ENCODE measurements at places on chromosomes 5 and 9.

DNA sequence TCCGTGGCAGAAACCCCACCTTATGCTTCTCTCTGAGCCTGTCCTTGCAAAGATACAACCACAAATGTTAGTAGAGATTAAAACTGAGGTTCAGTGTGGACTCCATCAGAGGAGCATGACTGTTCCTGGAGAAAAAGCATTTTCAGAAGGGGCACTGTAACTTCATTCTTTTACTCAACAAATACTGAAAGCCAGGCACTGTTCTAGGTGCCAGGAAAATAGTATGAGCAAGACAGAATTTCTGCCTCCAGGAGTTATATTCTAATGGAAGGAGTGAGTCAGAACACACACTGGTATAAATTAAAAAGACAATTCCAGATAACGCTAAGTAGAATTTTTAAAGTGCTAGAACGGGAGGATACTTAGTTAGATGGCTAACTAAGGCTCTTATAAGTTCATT, 251.4 kb upstream of the GAS1 start:
- DNase-seq = no peak

DNA sequence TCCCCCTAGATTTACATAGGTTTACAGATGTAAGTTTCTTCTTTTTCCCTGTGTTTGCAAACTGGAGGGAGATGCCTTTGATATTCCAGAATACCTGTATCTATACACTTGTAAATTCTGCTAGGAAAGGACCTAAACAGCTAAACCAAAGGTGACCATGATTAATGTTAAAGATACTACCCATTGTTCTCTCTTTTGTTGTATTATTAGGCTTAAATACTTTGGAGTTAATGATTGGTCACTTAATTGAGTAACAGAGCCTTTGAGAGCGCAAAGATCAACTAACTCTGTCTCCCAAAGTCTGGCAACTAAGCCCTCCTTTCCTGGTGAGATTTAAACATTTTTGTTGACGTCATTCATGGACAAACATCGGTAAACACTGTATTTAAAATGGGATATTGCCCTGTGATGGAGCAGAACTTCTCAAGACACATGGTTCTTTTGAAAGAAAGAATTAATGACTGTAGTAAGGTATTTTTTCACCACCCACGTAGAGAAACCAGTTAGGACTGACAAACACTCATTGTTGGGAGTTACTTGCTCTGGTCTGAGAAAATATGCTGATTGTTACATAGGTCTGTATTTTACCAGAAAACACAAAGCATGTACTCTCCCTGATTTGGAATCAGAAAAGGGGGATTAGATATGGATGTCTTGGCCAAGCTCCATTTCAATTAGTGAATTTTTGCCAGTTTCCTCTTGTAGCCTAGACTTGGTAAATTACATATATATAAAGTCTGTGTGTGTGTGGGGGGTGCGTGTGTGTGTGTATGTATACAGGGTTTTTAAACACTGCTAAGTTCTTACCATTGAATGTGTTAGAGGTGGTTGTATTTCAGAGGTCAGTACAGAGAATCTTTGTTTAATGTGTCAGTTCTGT, 4.6 kb downstream of the VCAN start:
- DNase-seq = no peak

DNA sequence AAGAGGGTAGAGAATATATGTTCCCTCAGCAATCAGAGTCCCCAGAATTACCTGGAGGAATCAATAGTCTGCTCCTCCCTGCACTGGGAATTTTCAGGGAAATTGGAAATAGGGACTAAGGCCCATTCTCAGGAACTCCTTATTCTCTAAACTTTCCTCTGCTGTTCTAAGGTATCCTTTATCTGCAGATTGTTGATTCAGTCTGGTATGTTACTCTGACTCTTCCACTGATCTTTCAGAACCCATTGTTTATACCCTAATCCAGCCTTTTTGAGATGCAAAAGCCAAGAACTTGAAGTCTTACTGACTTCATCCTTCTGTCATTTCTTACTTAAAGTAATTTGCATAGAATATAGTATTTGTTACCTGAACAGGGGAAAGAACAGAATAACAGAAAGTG, 143.5 kb upstream of the PPP1R2B start:
- no peak for DNase-seq

- no peak for DNase-seq
These were observed 698 bp upstream of the SEC24A start for GRCh38 chr5:134647750-134648424.

DNA sequence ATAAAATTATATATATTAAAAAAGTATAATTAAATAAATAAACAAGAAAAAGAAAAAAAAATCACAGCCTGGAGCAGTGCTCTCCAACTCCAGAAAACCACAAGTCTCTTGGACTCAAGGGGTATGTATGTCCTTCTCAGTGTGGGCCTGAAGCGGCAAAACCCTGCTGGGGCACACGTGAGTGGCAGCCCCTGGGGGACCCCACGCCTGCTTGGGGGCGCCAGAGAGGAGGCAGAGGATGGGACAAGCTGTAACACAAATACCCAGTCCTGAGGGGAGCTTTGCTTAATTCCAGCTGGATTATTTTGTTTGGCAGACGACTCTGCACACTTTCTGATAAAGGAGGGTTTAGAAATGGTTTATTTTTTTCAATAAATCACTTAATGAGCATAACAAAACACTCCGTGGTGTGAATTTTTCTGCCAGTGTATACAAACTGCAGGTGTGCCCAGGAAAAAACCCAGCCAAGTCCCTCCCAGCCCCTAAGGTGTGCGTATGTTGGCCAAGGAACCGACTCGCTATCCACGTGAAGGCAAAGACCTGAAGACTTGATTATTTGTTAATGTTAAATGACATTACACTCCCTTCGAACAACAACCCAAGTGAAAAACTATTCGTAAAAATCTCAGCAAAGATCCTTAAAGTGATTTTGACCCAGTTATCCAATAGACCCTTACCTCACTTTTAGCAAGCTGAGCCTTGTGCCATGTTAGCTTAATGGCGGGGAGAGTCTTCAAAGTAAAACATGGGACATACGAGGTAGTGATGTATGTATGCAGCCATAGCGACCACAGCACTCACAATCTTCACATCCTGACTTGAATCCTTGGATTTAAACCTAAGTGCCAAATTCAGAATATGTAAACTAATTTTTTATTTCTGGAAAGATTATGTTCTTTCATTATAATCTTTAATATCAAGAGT, 32.9 kb downstream of the ANKH start:
- DNase-seq = no peak

DNA sequence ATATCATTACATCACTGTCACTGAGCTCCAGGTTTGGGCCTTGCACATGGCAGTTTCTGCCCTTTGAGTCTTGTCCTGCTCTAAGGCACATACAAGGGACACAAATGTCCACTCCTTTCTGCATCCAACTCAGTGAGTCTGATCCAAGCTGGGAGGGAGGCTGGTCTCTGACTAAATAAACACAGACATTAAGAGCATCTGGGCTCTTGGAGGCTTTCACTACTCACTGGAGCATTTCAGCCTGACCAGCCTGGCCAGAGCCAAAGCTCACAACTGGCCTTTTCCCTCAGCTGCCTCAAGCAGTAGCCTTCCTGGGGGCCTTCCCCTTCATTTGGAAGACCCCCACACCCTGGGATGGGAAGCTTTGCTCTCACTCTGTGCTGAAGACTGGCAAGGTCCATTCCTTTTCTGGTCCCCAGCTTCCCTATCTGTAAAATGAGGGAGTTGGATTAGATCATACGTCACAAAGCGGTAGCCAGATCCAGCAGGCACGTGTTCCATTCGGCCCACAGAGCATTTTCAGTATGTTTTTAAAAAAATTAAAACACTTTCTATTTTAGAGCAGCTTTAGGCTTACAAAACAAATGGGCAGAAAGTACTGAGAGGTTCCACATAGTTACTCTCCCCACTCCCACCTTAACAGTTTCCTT, 58.6 kb upstream of the XPA start:
- DNase-seq = no peak

GRCh38 chr9:124286292-124286931, 28.7 kb downstream of the NEK6 start:
- no peak for DNase-seq

DNA sequence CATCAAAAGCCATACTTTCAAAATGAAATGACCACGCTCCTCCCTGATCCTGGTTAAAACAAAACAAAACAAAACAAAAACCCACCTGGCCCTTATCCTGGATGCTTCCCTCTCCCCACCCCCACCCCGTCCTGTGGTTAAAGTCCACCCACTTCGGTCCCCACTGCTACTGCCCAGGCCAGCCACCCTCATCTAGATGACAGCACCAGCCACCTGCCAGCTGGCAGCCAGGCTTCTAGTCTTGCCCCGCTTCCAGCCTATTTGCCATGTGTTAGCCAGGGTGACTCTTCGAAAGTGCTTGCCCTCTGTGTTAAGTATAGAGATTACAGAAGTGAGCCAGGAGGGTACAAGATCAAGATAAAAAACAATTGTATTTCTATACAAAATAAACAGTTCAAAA, 27.5 kb upstream of the NCS1 start:
- no peak for DNase-seq

- DNase-seq = no peak
These were observed 144.9 kb downstream of the ADAMTSL1 start for GRCh38 chr9:18618862-18619261.

DNA sequence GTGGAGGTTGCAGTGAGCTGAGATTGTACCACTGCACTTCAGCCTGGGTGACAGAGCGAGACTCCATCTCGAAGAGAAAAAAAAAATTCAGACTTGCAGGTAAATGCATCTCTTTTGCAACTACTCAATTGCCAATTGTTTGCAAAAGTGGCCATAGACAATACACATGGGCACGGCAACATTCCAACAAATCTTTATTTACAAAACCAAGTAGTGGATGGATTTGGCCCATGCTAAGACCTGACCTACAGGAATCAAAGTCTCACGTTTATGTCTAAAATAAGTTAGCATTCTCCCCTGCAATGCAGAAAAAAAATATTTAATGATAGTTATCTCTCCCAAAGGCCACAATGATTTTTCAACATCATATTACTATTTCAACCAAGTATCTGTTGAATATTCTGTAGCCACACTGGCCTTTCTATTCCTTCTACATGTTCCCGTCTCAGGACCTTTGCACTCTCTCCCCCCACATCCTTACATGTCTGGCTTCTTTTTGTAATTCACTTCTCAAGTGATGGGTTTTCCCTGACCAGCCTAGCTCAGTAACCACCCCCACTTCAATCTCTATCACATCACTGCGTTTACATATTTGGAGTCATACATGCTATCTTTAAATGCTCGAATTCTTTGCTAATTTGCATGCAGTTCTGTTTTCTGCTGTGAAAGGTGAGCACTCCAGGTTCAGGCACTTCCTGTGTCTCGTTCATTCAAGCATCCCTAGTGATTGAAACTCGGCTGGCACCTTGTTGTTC, 54.2 kb downstream of the FNBP1 start:
- DNase-seq = no peak
